ENCODE measurements at places on chromosomes 7 and 10.

GRCh38 chr7:74190259-74190658 lies 16.1 kb downstream of the EIF4H start:
- peaks cover 7% of the 10 kb centered on the region for H3K36me3 ChIP-seq
- H3K4me3 ChIP-seq, result no peak overlapping the region
- H3K27me3 ChIP-seq, result no peaks in the 10 kb centered on the region
- H3K27ac ChIP-seq, result no peak overlapping the region
- DNase-seq, result no peak

- H3K27ac ChIP-seq, result no peak overlapping the region
- no peaks in the 10 kb centered on the region for H3K36me3 ChIP-seq
- no peak overlapping the region for H3K4me3 ChIP-seq
- no peak for DNase-seq
Measured at GRCh38 chr7:55124989-55125875, 106.4 kb downstream of the EGFR start.

GRCh38 chr7:117630501-117630900 lies 150.7 kb downstream of the CFTR start:
- no peaks in the 10 kb centered on the region for H3K27me3 ChIP-seq
- H3K36me3 ChIP-seq, result peaks cover 3% of the 10 kb centered on the region
- peak overlapping the region; percentile 84 for H3K27ac ChIP-seq
- DNase-seq, result peak; percentile 48
- H3K4me1 ChIP-seq, result peaks cover 45% of the 10 kb centered on the region

GRCh38 chr10:34145715-34146114 lies 669.4 kb downstream of the PARD3 start:
- H3K27ac ChIP-seq, result no peak overlapping the region
- no peak for DNase-seq
- no peaks in the 10 kb centered on the region for H3K27me3 ChIP-seq
- H3K4me3 ChIP-seq, result no peak overlapping the region

DNA sequence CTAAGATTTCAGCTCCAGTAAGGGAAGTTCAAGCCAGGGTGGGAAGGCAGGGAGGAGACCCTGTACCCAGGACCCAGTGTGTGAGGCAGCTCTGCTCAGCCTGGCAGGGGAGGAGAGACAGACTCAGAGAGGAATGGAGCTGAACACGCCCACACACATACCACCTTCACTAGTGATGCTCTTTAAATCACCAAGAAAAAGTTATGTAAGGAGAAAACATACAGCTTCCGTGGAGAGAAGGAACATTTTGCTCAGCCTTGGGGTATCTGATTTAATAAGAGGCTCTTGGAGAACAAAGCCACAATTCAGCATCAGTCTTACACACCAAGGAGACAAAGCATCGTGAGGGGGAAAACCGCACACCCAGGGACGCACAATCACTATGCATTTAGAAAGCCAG lies 62.9 kb downstream of the PRKAG2 start:
- H3K36me3 ChIP-seq, result no peaks in the 10 kb centered on the region
- H3K4me1 ChIP-seq, result peaks cover 15% of the 10 kb centered on the region
- no peak for DNase-seq
- no peak overlapping the region for H3K4me3 ChIP-seq

DNA sequence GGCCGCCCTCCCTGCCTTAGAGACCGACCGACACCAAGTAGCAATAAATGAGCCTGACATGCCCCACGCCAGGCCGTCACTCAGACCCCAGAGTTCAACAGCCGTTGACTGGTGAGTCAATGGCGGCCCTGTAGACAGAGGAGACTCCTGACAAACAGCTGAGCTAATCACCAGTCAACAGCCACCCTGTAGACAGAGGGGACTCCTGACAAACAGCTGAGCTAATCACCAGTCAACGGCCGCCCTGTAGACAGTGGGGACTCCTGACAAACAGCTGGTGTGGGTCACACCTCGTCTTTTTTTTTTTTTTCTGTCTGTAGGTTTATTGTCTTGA lies 16.9 kb upstream of the KNDC1 start:
- H3K36me3 ChIP-seq, result no peaks in the 10 kb centered on the region
- no peak overlapping the region for H3K27ac ChIP-seq
- DNase-seq, result no peak
- H3K4me1 ChIP-seq, result peaks cover 40% of the 10 kb centered on the region
- H3K4me3 ChIP-seq, result no peak overlapping the region

GRCh38 chr7:112889834-112890438 lies 99.7 kb upstream of the TMEM168 start:
- H3K27me3 ChIP-seq, result no peaks in the 10 kb centered on the region
- no peak for DNase-seq
- H3K27ac ChIP-seq, result no peak overlapping the region
- no peak overlapping the region for H3K4me3 ChIP-seq

- no peak overlapping the region for H3K4me3 ChIP-seq
- no peak overlapping the region for H3K27ac ChIP-seq
- no peak for DNase-seq
- H3K27me3 ChIP-seq, result no peaks in the 10 kb centered on the region
Measured at GRCh38 chr7:133155642-133156041, 73.8 kb upstream of the CHCHD3 start.

DNA sequence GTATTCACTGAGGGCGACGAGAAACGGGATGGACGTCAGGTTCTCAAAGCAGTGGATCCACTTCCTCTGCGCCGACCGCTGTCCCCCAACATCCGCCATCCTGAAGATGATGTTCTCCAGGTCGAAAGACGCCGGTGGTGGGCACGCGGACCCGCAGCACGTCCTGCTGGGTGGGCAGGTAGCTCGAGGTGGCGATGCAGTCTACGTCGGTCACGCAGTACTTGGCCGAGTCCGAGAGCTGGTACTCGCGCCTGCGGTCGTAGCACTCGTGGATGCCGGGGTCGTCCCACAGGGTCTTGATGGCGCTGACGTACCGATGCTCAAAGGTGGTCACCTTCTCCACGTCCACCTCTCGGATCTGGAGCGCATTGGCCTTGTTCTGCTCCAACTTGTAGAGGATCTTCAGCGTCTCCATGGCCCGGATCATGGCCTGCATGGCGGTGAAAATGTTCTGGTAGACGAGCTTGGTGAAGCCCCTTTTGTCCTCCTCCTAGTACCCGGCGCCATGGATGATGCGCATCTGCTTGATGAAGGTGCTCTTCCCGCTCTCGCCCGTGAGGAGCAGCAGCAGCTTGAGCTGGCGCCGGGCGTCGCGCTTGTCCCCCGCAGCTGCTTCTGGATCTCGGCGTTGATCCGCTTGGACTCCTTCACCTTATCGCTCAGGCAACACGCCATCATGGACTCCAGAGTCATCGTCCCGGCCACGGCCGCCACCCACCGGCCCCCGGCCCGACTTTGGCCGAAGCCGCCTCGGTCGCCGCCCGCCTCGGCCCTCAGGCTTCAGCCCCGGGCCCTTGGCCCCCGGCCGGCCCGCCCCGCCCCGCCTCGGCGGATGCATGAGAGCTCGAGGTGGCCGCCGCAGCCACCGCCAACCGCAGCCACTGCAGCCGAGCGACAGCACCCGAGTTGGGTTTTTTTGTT lies 122.9 kb upstream of the KCTD7 start:
- no peaks in the 10 kb centered on the region for H3K27me3 ChIP-seq
- H3K4me1 ChIP-seq, result no peaks in the 10 kb centered on the region
- H3K36me3 ChIP-seq, result no peaks in the 10 kb centered on the region

- no peak overlapping the region for H3K4me3 ChIP-seq
- DNase-seq, result no peak
- no peaks in the 10 kb centered on the region for H3K36me3 ChIP-seq
- H3K4me1 ChIP-seq, result peaks cover 39% of the 10 kb centered on the region
Measured at GRCh38 chr10:8418631-8419030, 364.1 kb downstream of the GATA3 start.

- no peak for DNase-seq
- H3K4me3 ChIP-seq, result no peak overlapping the region
- no peaks in the 10 kb centered on the region for H3K36me3 ChIP-seq
- no peak overlapping the region for H3K27ac ChIP-seq
- no peaks in the 10 kb centered on the region for H3K4me1 ChIP-seq
Measured at GRCh38 chr7:105185290-105186010, 171.4 kb downstream of the KMT2E start.

GRCh38 chr10:28311104-28311503 lies 8.2 kb upstream of the MPP7 start:
- no peak overlapping the region for H3K4me3 ChIP-seq
- peaks cover under 1% of the 10 kb centered on the region for H3K4me1 ChIP-seq
- no peak overlapping the region for H3K27ac ChIP-seq
- no peak for DNase-seq
- no peaks in the 10 kb centered on the region for H3K27me3 ChIP-seq
- no peaks in the 10 kb centered on the region for H3K36me3 ChIP-seq

- H3K4me1 ChIP-seq, result no peaks in the 10 kb centered on the region
- H3K27me3 ChIP-seq, result no peaks in the 10 kb centered on the region
- peak; percentile 24 for DNase-seq
- no peak overlapping the region for H3K4me3 ChIP-seq
- H3K27ac ChIP-seq, result no peak overlapping the region
Measured at GRCh38 chr7:80060218-80060806, 74.3 kb upstream of the GNAI1 start.

GRCh38 chr7:153084278-153084677 lies 324.7 kb downstream of the ACTR3B start:
- DNase-seq, result no peak
- H3K27ac ChIP-seq, result no peak overlapping the region

GRCh38 chr7:155701972-155702544 lies 57.6 kb downstream of the RBM33 start:
- H3K27me3 ChIP-seq, result no peaks in the 10 kb centered on the region
- no peak for DNase-seq
- peaks cover 3% of the 10 kb centered on the region for H3K36me3 ChIP-seq
- peaks cover 8% of the 10 kb centered on the region for H3K4me1 ChIP-seq

- H3K36me3 ChIP-seq, result no peaks in the 10 kb centered on the region
- H3K27ac ChIP-seq, result no peak overlapping the region
- H3K4me1 ChIP-seq, result peaks cover 6% of the 10 kb centered on the region
- no peak for DNase-seq
Measured at GRCh38 chr7:151710646-151711434, 166.1 kb downstream of the PRKAG2 start.

DNA sequence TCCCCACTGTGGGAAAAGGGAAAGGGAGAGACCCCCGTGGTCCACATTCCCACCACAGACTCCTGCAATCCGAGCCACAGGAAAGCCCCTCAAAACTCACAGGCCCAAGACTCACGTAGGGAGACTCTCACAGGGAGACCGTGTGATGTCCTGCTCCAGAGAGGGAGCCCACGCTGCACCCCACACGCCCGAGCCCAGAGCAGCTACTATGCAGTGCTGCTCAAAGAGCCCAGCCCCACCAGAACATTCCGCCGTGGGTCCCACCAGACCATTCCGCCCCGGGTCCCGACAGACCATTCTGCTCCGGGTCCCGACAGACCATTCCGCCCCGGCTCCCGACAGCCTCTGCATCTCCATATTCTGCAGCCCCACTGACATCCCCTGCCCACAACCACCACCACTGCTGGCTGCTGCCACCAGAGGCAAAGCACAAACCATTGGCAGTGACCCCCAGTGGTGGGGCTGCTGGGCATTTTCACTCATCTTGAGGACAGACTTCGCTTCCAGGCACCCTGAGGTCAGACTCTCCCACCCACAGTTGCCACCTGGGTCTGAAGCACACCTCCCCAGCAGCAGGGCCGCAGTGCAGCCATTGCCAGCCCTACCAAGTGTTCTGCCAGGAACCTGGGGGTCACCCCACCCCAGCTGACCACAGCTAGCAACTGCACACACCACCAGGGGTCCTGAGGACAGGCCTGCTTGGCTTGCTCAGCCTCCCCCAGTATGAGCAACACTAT lies 625.4 kb upstream of the FOXK1 start:
- H3K27me3 ChIP-seq, result no peaks in the 10 kb centered on the region
- no peaks in the 10 kb centered on the region for H3K36me3 ChIP-seq
- H3K4me1 ChIP-seq, result no peaks in the 10 kb centered on the region
- no peak for DNase-seq

- H3K4me3 ChIP-seq, result no peak overlapping the region
- H3K27ac ChIP-seq, result no peak overlapping the region
- no peaks in the 10 kb centered on the region for H3K36me3 ChIP-seq
- peaks cover 8% of the 10 kb centered on the region for H3K4me1 ChIP-seq
Measured at GRCh38 chr10:50566150-50566549, 57.6 kb downstream of the SGMS1 start.

- H3K4me3 ChIP-seq, result no peak overlapping the region
- H3K27ac ChIP-seq, result no peak overlapping the region
- no peak for DNase-seq
- no peaks in the 10 kb centered on the region for H3K27me3 ChIP-seq
Measured at GRCh38 chr10:114879093-114879492, 57.5 kb downstream of the FHIP2A start.

DNA sequence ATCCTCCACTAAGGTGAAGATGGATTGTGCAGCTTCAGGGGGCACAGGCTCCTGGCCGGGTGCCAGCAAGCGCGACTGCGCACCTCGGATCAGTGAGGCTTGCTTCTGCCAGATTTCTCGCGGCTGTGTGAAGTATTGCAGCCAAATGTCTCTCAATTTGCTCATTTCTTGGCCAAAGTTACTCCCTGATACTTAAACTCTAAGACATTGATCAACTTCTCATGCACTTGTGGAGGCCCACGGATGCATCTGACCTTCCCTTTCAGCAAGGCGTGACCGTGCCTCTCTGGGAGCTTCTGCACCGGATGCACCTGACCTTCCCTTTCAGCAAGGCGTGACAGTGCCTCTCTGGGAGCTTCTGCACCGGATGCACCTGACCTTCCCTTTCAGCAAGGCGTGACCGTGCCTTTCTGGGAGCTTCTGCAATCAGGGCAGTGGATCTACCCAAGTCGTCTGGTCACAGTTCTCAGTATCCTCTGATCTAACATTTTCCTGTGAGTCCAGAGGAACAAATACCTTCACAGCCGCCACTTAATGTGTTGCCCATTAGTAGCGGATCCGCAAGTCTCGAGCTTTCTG lies 248.3 kb downstream of the ADARB2 start:
- H3K4me3 ChIP-seq, result no peak overlapping the region
- H3K27ac ChIP-seq, result no peak overlapping the region
- no peaks in the 10 kb centered on the region for H3K27me3 ChIP-seq

DNA sequence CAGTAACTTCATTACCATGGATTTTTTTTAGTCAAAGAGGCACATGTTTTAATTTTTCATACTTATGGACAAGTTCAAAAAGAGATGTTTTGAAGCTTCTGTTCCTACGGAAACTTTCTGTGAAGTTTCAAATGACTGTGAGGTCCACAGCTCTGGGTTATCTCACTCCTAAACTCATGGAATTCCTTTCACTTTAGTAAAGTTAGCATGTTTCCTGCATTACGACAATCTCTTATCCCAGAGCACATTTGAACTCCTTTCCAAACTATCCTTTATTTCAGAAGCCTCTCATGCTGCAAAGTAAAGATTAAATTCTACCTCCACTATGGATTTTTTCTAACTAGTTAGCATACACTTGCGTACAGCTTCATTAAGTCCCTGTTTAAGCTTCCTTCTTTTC lies 15.3 kb upstream of the ADD3 start:
- no peaks in the 10 kb centered on the region for H3K36me3 ChIP-seq
- H3K27ac ChIP-seq, result peak overlapping the region; percentile 71
- DNase-seq, result no peak
- peaks cover 64% of the 10 kb centered on the region for H3K4me1 ChIP-seq
- H3K27me3 ChIP-seq, result no peaks in the 10 kb centered on the region

GRCh38 chr7:143243614-143244013 lies 19.6 kb upstream of the GSTK1 start:
- H3K4me3 ChIP-seq, result no peak overlapping the region
- peaks cover 30% of the 10 kb centered on the region for H3K4me1 ChIP-seq

GRCh38 chr10:58723966-58724365 lies 211.3 kb downstream of the BICC1 start:
- no peak overlapping the region for H3K4me3 ChIP-seq
- H3K4me1 ChIP-seq, result peaks cover 15% of the 10 kb centered on the region
